ENCODE measurements at places on chromosomes 6 and 20.

DNA sequence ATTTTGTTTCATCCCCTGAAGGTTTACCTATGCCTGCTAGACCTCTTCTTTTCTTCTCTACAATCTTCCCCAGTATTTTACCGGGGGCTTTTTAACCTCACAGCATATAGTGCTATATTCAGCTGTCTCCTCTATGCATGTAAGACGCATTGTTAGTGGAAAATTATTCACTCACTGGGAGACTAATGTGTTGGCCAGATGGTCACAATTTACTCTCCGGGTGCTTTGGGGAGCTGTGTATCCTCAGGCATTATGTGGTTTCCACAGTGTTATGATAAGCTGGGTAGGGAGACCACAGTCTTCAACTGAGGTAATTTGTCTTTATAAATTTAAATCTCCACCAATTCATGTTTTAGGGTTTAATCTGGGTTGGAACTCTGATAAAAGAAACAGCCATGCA lies 553.8 kb upstream of the PTCHD4 start:
- DNase-seq: no peak

GRCh38 chr6:108961985-108962384 lies 113.8 kb downstream of the ARMC2 start:
- DNase-seq: peak; percentile 79

- DNase-seq: peak; percentile 51
Observed at GRCh38 chr6:75183099-75183541, 22.7 kb downstream of the COL12A1 start.

- peak; percentile 68 for DNase-seq
Observed at GRCh38 chr6:30544666-30545272, 11.5 kb downstream of the GNL1 start.

DNA sequence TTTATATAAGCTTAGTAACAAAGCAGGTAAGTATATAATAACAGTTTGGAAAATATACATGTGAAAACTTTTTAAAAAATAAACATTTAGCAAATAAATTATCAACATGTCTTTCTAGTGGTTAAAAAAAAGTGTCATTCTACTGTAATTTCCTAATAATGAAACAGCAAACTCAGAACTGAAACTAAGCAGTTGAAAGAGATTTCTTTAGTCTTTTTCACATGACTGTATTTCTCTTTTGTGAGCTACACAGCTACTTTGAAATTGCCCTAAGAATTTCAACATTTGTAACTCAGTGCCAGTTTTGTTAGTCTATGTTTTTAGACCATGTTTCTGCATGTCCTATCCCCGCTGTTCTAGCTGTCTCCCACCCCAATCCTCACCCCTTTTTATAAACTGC lies 28.4 kb upstream of the SDHAF4 start:
- DNase-seq: no peak

- DNase-seq: no peak
Observed at GRCh38 chr6:71137973-71138372, 150.6 kb upstream of the OGFRL1 start.

GRCh38 chr6:32112431-32112980 lies 3.4 kb upstream of the TNXB start:
- DNase-seq: no peak

- DNase-seq: peak; percentile 93
Observed at GRCh38 chr20:32357869-32358631, at the start of gene ASXL1. TSS of gene ASXL1 (plus strand) at chr20:32358331. CDS start at chr20:32358776, 445 bp downstream.
